ENCODE measurements at places on chromosomes 6 and 20.

GRCh38 chr6:137848672-137849071 is 18.4 kb upstream of the TNFAIP3 start:
- DNase-seq = no peak

DNA sequence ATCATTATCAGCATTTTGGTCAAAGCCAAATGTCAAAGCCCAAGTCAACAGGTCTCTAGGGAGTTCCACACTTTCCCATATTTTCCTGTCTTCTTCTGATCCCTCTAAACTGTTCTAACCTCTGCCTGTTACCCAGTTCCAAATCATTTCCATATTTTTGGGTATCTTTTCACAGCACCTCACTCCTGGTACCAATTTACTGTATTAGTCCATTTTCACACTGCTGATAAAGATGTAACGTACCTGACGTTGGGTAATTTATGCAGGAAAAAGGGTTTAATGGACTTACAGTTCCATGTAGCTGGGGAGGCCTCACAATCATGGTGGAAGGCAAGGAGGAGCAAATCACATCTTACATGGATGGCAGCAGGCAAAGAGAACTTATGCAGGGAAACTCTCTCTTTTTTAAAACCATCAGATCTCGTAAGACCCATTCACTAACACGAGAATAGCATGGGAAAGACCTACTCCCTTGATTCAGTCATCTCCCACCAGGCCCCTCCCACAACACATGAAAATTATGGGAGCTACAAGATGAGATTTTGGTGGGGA is 143.4 kb downstream of the PTPRK start:
- no peak for DNase-seq

DNA sequence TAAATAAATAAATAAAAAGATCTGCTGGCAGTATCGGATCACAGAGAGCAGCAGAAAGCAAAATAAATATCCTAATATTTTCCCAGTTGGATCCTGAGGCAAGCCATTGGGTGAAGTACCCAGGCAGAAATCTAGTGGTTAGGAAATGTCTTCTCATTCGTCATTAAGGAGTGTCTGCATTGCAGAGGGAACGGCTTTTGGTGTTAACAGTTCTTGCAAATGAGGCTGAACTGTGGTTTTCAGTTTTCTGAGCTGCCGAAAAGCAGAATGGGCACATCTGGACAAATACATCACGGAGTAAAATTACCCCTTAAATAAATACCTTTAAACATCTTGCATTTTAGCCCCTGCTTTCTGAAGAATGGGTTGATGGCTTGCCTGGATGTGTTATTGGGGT is 82.3 kb upstream of the MPC1 start:
- no peak for DNase-seq

- no peak for DNase-seq
Measured at GRCh38 chr6:54031169-54031568, 80.1 kb upstream of the MLIP start.

DNA sequence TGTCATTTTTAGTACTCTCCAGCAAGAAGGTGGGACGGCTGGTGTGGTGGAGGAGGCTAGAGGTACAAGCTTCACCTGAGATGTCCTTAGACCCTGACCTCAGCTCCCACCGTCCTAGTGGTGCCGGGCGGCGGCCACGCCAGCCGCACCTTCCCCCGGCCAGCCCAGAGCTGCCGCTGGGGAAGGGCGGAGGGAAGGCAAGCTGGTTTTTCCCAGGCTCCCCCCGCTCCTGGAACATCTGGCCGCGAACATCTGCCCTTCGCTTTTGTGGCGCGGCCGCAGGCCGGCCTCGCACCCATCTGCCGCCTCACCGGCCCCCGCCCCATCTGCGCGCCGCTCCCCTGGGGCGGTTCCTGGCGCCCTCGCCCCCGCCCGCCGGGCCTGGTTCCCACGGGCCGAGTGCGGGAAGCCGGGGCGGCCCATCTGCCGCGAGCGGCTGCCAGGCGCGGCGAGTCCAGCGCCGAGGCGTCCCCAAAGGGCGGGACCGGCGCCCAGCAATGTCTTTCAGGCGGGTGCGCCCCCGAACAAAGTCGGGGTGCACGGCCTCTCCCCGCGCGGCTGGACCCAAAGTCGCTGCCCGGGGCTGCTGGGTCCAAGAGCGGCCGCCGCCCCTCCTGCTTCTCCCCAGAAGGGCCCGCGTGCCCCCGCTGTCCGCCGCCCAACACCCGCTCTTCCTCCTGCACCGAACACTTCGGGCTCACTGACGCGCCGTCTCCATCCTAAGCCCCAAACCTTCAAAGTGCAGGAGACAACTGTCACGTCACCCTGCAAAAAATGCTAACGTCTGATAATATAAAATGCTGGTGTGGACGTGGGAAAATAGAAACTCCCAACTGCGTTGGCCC is 17.3 kb upstream of the ID1 start:
- DNase-seq = no peak

- no peak for DNase-seq
Measured at GRCh38 chr6:105292689-105293339, 110.1 kb downstream of the PREP start.

GRCh38 chr6:30071081-30071818 is 4.3 kb downstream of the PPP1R11 start:
- no peak for DNase-seq

Measured in CD4-positive, alpha-beta T cell treated with Interleukin-1 beta for 1 hour (primary cell).